ENCODE measurements at places on chromosomes 1 and 21.
A peak's percentile ranks its signal among the peaks of the same experiment; 100 is the strongest.

DNA sequence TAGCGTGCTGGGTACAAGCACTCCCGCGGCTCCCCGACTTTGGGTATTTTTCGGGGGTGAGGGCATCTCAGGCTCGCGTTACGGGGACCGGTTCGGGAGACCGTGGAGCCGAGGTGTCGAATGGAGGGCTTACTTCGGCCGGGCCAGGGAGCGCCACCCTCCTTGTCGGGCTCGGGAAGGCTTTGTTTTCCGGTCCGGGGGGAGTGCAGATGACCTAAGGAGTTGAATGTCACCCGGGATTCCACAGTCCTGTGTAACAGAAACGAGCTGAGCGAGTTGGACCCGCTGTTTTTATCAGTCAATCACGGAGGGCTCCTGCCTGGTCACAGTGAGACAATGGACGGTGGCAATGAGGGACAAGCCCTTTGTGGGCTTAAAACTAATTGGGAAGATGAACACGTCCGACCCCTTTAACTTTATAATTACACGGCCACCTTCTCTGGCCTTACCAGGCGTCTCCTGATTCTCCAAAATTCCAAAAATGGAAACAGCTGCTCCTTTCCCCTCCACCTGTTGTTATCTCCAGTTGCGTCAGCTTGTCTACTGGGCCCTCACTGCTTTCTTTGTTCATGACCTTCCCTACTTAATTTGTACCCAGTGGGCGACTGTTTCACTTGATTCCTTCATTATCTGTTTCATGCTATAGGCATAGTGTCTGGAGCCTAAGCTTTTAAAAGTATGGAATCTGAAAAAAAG lies 929 bp upstream of the TRIM45 start:
- DNase-seq, result no peak

- DNase-seq, result no peak
Observed at GRCh38 chr1:47188791-47189785, 748 bp downstream of the PDZK1IP1 start.

DNA sequence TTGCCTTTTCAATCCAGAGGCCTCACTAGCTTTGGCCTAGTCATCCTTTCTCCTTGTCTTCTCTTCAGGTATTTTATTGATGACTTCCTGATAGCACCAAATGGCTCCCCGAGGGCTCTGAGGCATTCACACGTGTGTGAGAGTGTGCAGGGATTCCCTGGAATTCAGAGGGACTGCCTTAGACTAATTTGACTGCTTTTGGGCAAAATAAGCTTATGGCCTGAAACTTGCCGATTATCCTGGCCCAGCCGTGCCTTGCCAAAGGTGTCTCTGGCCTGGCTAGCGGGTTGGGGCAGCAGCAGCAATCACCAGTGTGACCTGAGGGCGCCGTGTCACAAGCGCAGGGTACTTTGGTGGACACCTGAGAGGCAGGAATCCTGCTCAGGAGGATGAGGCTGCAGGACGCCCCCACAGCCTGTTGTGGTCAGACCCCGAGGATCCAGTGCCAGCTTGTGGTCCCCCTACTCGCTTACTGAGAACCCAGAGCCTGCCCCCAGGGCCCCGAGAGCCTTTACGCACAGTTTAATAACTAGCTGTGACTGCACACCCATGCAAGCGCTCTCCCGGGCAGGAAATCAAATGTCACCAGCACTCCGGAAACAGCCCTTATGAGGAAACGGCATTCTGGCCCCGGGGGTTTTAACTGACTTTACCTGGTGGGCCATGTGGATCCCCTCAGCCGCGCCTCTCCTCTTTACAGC lies 62.8 kb upstream of the PDE9A start:
- DNase-seq, result no peak

GRCh38 chr21:46171585-46171984 lies 12.7 kb downstream of the SPATC1L start:
- no peak for DNase-seq

- DNase-seq, result peak; percentile 12
Observed at GRCh38 chr1:40185951-40186864, 25.0 kb downstream of the RLF start.

Measured in effector memory CD8-positive, alpha-beta T cell (primary cell).